ENCODE measurements at places on chromosomes 3 and 15.
A peak's percentile ranks its signal among the peaks of the same experiment; 100 is the strongest.

- no peak for DNase-seq
Observed at GRCh38 chr3:179716811-179717210, 64.0 kb downstream of the USP13 start.

DNA sequence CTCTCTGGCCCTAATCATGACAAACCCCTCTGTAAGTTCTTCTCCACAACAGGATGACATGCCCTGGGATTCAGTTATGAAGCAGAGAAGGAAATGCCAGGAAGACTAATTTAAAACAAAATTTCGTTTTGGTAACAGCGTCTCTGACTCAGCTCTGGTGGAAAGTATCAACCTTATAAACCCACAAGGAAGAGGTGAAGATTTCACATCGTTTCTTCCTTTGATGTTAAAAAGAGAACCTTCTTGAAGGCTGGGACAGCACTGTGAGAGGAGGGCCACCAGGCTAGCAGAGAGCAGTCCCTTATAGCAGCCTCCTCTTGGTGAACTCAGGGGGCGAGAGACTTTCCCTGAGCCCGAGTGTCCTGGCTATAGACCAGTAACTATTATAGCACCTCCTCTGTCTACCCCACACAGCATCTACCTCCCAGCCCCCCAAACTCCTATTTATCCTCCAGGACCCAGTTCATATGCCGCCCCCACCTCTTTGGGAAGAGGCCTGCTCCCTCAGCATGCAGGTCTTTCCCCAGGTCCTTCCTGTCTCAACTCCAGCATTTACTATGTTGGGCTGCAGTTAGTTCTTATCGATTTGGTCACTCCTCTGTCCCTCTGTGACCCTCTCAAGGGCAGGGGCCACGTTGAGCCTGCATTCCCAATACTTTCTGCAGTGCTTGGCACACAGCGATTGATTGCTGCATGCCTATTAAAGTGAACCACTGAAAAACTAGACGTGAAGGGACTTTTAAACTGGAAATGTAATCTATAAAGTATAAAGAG is 321.5 kb upstream of the ICE2 start:
- DNase-seq = no peak

DNA sequence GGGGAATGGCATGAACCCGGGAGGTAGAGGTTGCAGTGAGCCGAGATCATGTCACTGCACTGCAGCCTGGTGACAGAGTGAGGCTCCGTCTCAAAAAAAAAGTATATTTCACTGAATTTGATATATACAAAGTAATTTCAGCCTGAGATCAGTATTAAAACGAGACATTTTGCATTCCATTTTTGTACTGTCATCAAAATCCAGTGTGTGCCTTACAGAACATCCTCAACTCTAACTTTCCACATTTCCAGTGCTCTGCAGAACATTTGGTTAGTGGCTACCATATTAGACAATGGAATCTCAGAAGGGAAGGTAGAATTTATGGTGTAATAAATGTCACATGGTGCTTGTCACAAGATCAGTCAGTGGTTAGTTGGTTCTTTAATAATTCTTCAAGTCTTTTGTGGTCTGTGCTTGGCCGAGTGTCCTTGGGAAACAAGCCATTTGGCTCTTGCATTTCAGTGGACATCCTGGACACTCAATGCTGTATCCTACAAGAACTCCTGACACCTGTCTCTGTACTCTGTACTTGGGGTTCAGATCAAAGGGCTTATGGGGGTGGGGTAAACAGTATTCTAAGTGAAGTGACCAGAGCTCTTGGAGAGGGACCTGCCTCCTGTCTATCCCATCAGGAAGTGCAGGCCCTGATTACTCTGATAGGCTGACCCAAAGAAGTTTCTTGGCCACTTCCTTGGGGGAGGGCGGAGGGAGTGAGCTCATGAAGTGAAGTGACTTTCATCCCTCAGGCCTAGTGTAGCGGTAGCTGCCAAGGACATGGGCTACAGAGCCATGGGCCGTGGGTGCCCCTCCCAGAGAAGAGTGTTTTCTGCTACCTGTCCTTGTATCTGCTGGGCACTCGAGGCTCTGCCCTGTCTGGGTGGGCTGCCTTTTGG is 3.7 kb downstream of the ACVR2B start:
- no peak for DNase-seq

GRCh38 chr15:26191193-26191592 is 328.1 kb upstream of the ATP10A start:
- DNase-seq = no peak

DNA sequence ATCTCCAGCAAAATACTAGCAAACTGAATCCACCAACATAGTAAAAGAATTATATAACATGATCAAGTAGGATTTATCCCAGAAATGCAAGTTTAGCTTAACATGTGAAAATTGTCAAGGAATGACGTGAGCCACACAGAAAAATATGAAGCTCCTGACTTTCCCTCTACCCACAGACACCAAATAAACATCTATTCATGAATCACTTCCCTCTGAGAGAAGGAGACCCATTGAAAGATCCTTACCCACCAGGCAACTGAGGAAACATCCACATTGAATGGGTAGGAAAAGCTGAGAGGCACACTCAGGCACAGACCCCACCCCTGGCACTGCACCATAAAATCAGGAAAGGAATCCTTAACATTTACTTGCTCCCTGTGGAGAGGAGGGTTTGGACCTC is 102.2 kb upstream of the MANF start:
- no peak for DNase-seq

DNA sequence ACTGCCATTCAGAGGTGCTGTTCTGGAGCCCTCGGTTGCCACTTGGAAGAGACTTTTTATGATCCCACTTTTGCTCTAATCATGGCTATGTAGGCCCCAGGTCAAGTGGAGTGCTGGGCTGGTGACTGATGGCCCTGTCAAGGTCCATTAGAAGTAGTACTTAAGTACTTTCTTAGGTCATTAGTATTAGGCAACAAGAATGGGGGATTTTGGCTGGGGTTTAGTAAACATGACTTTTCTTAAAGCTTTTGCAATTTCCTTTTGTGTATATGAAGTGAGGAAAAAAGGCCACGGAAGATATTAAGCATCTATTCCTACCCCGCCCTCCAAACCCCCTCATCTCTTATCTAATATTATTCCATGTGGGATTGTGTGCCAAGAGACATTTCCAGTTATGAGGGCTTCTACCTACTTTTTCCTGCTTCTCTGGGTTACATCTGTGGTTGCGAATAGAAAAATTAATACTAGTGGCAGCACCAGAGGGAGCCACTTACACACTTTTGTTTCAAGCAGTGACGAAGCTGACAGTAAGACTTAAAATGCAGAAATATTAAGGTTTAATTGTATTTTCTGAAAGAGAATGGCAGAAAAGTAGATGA is 13.9 kb downstream of the NLGN1 start:
- DNase-seq = no peak

DNA sequence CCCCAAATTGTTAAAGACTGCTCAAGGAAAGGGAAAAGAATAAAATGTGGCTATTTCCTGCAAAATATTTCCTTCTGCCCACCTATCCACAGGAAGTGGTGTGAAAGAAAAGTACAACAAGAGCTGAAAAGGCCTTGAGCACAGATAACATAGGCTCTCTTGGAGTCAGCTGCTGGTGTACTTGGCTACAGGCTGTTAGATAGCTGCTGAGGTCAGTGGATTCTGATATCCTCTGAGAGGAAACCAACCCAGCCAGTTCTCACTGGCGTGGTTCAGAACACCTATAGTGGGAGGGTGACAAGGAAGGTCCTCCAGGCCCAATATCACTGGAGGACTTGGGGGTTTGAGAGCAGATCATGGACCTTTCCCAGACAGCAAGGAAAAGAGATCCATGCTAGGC is 124.4 kb upstream of the GAP43 start:
- DNase-seq = no peak

- no peak for DNase-seq
Observed at GRCh38 chr15:58257776-58258325, 119.7 kb downstream of the AQP9 start.

GRCh38 chr3:7973006-7973405 is 528.6 kb upstream of the LMCD1 start:
- no peak for DNase-seq

- no peak for DNase-seq
Observed at GRCh38 chr3:5271372-5271683, 83.8 kb downstream of the EDEM1 start.

DNA sequence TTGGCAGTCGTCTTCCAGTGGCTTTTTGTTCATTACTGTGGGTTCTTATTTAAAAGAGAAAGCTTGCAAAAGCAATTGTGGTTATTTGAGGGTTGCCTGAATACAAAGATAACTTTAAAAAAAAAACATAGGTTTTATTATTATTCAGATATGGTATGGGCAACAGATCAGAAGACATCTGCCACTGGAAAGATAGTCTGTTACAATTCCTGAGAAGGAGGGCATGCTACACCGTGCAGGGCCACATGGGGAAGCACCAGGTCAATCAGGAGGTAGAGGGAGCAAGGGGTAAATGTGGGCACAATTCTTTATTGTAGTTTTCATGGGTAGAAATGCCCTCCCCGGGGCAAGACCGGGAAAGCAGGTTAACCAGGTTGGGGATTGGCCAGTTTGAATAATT is 46.5 kb downstream of the BBS4 start:
- no peak for DNase-seq

GRCh38 chr3:189316296-189317019 is 144.7 kb downstream of the TPRG1 start:
- peak; percentile 65 for DNase-seq

DNA sequence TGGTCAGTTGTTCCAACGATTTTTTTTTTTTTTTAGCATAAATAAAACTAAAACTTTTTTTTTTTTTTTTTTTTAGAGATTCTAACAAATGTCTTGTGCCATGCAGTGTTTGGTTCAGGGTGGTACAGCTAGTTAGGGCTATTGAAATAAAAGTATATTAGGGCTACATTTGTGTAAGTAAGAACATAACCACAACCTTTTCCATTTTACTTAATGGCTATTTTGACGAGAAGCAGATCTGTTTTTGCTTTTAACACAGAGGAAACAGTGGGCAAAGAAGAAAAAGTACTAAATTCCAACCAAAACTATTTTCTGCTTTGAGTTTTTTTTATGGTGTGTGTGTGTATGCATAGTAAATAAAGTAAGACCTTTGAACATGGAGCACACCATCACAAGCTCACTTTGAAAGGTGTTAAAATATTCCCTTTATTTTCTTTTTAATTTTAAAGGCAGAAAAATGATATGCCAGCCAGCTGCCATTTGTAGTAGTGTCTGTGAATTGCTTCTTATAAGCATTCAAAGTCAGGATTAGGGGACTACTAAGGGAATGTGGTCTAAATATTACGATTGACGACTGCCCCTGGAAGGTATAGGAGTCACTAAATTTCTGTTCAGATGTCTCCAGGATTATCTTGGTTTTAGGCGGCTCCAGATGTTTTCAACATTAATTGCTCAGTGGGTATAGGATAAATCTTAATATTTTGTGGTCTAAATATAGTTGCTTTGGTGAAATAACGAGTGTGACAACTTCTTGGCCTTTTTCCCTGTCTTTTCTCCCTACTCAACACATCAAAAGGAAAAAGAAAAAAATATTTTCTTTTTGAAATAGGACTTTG is 3.1 kb downstream of the RARB start:
- no peak for DNase-seq

DNA sequence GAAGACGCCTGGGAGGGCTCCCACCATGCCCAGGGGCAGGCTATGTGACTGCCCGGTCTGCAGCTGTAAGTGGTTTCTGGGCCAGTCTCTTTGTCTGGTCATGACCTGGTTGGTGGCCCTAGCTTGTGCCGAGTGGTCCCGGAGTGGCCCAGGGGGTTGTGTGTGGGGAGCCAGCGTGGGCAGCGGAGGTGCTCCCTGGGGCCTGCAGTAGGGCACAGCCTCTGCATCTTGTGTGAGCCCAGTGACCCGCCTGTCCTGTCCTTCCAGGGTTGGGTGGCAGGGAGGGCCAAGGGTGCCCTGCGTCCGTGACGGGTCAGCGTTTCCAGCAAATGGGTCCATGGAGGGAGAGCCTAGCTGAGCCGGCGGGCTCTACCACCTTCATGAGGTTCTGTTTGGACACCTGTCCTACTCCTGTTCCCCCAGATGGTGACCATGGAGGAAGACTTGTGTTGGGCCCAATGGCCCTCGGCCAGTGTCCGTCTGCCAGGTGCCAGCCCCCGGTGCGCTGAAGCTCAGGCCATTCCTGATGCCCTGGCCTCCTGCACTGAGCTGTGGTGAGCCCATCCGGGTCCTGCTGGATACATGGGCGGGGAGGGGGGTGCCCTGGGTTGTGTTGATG is 215.4 kb downstream of the SNRPN start:
- peak; percentile 33 for DNase-seq

GRCh38 chr3:54954022-54954421 is 26.2 kb upstream of the LRTM1 start:
- no peak for DNase-seq

- no peak for DNase-seq
Observed at GRCh38 chr3:20316238-20316637, 130.2 kb upstream of the SGO1 start.

GRCh38 chr3:29889215-29889614 is 608.3 kb downstream of the RBMS3 start:
- DNase-seq = no peak

DNA sequence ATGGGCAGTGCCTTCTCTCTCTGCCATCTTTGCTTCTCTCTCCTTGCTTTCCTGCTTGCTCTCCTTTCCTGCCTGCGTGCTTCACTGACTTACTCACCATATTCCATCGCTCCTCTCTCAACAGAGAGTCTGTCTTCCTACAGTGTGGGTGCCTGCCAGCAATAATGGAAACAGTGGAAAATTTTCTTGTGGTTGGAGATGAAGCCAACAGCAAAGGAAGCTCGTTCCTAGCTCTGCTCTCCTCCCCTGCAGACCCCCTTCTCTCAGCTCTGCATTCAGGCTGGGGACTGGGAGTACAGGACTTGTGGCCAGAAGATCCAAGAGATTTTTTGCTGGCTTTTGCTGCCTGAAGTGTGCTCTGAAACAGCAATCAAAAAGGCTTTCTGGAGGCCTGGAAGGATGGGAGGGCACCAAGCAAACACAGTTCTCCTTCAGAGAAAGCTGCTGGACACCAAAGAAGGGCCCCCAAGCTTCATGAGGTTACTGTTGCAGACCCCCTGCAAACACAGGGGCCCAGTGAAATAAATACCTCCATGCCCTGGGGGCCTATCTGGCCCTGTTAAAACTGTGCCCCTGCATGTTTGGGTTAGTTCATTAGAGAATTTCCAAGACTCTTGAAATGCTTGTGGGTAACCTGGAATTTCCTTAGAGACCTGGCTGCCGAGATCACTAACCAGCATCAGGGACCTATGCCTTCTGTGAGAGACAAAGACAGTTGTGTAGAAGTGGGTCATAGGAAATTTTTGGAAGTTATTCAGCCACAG is 149.9 kb upstream of the RASGRP1 start:
- no peak for DNase-seq

GRCh38 chr3:62238431-62238830 is 134.9 kb downstream of the FEZF2 start:
- DNase-seq = no peak

GRCh38 chr15:52733088-52733487 is 53.9 kb upstream of the ATOSA start:
- no peak for DNase-seq

- no peak for DNase-seq
Observed at GRCh38 chr3:35071772-35072171, 567.6 kb upstream of the ARPP21 start.

- no peak for DNase-seq
Observed at GRCh38 chr3:54481606-54482365, 359.4 kb downstream of the CACNA2D3 start.
